ENCODE measurements at places on chromosomes 6 and 20.

DNA sequence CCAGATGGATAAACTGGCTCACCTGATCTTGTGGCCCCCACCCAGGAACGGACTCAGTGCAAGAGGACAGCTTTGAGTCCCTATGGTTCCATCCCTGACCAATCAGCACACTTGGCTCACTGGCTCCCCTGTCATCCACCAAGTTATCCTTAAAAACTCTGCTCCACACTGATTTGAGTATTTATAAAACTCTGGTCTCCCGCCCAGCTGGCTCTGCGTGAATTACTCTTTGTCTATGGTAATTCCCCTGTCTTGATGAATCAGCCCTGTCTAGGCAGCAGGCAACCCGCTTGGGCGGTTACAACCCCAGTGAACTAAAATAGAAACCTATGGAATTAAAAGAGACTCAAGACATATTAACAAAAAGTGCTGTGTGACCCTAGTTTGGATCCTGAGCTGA is 38.1 kb upstream of the CD83 start:
- no peak for DNase-seq

DNA sequence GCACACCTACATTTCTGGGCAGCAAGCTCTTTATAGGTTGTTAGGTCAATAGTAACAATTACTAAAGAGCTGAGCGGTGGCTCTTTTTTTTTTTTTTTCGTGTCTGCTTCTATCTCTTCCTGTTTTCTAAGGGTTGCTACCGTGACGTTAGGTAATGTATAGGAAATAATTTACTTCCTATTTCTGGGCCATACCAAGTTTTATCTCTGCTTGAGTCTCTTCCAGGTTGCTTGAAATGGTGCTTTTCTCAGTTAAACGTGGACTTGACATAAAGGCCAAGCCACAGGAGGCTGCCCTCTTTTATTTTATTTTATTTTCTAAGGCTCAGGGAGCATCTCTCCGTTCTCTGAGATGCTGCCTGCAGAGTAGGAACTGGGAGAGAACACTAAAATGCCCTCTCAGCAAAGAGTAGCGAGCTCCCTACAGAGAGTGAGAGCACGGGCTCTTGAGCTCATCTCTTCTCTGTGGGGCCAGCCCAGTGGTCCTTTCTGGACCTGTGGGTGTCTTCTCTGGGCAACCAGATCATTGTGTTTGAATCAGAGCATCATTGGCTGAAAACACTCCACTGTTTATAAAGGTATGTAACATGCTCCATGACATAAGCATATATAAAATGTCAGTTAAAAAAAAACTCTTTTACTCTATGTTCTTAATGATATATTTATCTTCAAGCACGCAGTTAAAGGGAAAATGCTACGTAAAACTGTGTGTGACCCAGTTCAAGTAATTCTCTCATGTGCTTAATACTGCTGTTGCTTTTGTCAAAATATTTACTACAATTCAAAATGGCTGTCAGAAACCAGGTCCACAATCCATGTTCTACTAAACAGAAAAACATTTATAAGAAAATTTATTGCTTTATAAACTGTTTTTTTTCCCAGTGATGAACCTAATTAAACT is at the start of gene ZNF831:
ZNF831 (plus strand) TSS at position 191 of the 900 bp plus-strand sequence. CDS start 27,199 bp downstream, outside the sequence.
- no peak for DNase-seq

DNA sequence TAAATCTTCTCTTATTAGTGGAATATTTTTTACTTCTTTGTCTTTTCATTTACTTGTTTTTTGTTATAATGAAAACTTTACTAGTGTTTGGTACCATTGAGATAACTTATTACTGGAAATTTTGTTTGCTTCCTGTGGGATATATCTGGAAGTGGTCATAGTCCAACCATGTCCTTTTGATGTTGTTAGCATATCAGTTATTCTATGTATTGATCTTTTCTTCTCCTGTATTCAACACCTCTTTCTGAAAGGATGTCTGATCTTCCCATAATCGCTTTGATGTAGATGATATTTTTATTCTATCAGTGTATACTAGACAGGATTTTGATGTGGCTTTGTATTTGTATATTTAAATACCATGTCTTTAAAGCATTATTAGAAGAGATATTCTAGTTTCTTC is 17.0 kb downstream of the ZNF451 start:
- no peak for DNase-seq

DNA sequence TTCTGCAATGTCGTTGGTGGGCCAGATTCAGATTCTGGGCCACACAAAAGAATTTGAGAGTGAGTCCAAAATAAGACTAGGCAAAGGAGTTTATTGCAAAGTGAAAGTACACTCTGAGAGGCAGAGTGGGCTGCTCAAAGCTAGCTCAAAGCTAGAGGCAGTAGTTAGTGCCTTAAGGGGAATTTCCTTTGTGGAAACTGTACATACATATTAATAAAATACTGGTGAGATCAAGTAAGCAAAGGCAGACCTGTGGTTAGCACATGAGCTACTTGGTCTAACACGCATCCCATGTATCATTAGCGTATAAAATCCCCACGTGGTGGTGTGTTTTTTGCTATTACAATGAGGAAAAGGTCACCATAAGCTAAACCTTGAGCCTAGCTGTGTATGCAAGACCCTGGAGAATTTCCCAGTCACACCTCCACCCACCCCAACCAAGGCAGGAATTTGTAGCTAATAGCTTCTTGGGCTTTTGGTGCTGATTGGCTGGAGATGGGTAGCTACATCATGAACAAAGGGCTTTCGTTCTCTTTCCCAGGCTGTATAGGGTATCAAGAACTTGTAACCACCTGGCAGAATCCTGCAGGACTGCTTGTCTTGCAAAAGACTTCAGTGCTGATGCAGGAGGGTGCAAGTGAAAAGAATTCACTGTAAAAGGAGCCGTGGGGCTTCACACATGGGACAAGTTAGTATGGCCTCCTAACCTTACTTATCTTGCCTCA is 14.7 kb upstream of the TRIM26 start:
- no peak for DNase-seq

- no peak for DNase-seq
Observed at GRCh38 chr6:135655055-135655454, 157.5 kb upstream of the AHI1 start.

- no peak for DNase-seq
Observed at GRCh38 chr6:100559859-100560258, 95.1 kb upstream of the SIM1 start.

DNA sequence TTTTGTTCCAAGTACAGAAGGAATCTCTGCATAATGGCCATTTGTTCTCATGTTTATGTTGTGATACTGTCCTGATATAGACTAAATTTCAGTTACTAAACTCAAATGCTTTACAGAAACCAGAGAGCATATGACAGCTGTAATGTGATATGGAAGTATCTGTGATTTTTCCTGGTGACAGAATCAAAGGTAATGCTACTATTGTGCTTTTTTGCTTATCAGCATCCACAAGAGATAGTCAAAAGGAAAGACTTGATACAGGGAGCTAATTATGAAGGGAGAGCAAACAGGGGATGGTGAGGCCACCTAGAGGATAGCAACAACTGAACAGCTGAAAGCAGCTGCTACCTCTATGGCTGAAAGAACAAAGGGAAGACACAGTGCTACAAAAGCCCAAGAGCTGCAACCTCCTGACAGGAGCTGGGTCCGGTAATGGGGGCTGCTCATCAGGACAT is 181.4 kb downstream of the PHF3 start:
- no peak for DNase-seq

DNA sequence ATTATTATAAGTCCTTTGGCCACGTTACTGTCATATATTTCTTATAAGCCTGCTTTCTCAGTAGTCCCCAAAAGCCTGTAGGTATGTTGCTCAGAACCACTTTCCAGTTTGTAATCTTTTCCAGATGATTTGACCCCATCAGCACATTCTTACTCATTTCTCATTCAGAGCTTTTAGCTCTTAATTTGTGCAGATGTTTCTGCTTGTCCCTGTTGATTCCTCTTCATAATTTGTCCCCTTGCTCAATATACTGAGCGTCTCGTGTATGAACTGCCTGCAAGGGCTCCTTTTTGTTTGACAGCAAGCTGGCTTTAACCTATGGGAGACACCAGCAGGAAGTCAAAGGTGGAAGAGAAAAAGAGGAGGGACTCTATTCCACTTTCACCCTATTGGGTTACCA is 733.8 kb upstream of the GJE1 start:
- no peak for DNase-seq

DNA sequence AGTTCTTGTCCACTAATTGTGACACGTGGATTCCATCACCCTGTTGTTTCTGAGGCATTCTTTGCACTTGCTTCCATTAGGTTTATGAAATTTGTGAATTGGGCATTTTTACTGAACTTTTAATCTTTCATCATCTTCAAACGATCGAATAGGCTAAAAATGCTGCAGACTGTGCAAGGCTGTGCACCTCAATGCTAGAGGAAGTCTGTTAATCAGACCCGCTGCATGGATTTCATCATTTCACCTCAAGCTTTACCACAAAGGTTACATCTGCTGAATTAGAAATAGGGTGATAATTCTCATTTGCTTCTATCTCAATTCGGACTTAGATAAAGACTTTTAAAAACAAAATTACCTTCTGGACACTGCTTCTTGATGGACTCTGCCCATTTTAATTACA is 27.8 kb upstream of the F13A1 start:
- DNase-seq, result no peak

DNA sequence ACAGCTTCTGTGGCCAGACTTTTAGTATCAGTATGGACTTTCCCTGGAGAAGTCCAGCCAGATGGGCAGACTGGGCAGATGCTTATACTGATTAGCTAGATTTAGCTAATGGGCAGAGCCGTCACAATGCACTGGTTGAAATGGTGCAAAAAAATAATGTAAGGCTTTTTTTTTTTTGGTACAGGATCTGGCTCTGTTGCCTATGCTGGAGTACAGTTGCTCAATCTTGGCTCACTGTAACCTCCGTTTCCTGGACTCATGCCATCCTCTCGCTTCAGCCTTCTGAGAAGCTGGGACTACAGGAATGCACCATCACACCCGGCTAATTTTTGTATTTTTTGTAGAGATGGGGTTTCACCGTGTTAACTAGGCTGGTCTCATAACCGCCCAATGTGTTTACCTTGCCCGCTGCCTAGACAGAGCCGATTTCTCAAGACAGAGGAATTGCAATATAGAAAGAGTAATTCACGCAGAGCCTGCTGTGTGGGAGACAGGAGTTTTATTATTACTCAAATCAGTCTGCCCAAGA is 16.4 kb upstream of the KIFC1 start:
- no peak for DNase-seq

DNA sequence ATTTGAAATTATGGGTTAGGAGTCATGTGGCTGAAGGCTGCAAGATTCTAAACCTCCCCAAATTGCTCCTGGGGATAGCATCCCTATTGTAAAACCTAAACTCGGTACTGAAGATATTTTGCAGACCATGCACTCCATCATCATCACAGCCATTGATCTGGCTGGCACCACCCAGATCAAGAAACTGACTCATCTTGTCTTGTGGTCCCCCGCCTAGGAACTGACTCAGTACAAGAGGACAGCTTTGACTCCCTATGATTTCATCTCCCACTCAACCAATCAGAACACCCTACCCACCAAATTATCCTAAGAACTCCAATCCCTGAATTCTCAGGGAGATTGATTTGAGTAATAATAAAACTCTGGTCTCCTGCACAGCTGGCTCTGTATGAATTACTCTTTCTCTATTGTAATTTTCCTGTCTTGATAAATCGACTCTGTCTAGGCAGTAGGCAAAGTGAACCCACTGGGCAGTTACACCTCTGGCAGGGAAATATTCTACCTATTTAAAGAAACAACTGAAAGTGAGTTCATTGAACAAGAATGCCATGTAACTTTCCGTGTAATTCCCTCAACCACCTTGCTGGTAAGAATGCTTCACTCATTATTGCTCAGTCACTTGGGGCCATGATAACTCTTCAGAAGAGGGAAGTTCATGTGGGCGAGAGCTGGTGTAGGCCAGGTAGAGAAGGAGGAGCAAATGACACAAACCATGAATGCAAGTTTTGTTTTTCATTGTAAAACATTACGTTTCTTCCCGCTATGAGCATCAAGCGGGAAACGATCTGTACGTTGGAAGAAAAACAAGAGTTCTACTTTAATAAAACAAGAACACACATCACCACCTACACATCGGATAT is 602.9 kb upstream of the ARID1B start:
- DNase-seq, result no peak

DNA sequence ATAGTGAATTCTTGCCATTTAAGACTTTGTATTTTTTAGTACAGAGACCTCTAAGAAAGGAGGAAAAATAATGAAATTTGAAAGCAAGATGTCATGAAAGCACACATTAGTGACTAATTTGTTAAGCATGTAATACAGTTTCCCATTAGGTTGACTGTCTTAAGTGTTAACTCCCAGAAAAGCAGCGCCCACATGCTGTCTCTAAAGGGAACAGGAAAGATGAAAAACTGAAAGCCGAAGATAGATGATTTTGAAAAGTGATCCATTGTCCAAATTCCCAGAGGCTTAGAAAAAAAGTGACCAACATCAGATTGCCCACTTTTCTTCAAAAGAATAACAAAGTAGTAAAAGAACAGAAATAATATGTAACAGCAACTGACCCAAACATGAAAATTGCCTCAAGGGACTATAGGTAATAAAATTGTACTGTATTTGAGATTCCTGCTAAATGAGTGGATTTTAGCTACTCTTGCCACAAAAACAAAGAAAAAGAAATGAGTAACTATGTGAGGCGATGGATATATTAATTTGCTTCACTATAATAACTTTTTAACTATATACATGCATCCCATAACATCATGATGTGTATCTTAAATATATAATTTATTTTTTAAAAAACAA is 83.2 kb upstream of the OGFRL1 start:
- DNase-seq, result no peak

DNA sequence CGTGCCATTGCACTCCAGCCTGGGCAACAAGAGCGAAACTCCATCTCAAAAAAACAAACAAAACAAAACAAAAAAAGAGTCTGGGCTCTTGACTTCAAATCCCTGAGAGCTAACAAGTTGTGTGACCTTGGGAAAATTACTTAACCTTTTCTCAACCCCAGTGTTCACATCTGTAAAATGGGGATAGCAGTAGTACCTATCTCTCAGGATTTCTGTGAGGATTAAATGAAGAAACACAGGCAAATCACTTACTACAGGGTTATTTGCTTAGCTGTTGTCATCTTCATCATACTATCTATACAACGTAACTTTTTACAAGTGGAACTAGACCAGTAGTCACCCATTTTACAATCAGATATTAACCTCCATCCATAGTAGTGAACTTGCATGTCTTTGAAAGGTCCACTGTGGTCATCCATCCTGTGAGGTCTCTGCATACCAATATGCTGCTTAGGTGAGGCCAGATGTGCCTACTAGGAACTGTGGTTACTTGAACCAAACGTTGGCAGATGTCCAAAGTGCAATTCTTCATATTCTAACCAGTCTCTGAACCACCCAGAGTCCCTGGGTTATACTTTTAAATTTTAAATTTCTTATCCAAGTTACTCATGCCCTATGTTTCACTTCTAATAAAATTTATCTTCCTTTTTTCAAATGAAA is 128.9 kb upstream of the BEND3 start:
- DNase-seq, result no peak

Data from HCT116 (cell line).